ENCODE measurements at places on chromosomes 12 and 14.

DNA sequence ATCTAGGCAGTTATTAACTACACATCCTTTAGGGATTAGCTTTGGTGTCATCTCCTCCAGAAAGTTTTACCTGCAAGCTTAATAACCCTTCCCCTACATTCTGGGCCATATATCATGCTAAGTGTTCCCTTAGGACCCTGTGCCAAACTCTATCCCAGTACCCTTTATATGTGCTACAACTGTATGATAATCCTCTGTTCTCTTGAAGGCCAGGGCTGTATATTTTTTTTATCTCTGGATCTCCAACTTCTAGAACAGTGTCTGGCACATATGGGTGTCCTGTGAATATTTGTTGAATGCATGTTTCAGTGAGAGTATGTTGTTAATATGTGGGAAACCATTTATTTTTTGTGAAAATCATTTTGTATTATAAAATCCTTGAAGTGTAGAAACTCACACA is 106.7 kb downstream of the PPM1A start:
- no peak for DNase-seq

- no peak for DNase-seq
Observed at GRCh38 chr14:55964091-55964490, 154.1 kb upstream of the PELI2 start.

GRCh38 chr12:109720152-109720856 is 6.7 kb downstream of the FAM222A start:
- DNase-seq, result no peak

GRCh38 chr12:57940052-57940914 is 1.1 kb upstream of the ATP23 start:
- DNase-seq, result no peak

DNA sequence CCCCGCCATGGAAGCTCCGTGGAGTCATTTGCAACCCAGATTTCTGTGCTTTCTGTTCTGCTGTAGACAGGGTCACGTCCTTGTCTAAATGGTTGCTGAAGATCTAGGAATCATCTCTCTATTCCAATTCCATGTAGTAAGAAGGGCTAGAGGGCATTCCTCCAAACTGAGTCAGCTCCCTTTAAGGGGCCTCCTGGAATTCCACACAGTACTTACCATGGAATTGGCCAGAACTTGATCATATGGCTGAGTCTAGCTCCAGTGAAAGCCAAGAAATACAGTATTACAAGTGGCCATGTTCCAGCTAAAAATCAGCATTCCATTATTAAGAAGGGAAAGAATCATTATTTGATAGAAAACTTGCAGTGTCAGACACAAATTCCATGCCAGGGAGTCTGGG is 171.9 kb downstream of the PRKCH start:
- DNase-seq, result no peak

GRCh38 chr12:53500776-53501614 is at the start of gene TARBP2:
TSS of gene TARBP2 (plus strand) at chr12:53501283. CDS start at chr12:53501409, 126 bp downstream.
- peak; percentile 100 for DNase-seq

GRCh38 chr14:96756745-96757144 is 40.4 kb upstream of the VRK1 start:
- DNase-seq, result no peak

DNA sequence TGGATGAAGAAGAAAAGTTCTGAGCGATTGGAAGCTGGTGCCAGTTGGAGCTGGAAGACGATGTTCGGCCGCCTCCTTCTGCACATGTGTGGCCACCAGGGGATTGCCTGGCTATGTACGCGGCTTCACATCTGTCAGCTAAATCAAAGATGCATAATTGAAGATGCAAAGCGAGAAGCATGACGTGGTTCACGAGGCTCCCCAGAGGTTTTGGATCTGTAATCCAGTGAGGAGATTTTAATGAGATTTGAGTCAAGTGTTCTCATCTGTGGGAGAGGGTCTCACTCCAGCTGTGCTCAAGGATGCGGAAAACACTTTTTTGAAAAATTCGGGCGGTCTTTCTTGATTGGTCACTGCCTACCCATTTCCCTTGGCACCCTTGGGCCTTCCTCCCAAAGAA is 94.6 kb downstream of the PAX9 start:
- no peak for DNase-seq

DNA sequence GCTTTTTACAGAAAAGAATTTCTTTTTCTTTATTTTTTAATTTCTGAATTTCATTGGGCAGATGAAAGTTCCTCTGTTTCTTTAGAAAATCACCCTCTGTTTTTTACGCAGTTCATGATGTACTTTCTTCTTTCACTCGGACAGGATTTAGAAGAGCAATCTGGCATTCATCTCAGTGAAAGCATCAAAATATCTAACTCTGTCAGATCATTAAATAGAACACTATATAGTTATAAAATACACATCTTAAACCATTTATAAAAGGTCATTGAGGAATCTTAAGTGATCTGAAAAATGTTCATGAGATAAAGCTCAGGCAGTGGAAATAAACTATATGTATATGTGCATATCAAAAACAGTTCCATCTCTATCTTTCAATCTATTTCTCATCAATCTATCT is 3.9 kb downstream of the IFNG-AS1 start:
- no peak for DNase-seq

GRCh38 chr12:75868501-75868900 is 163.1 kb downstream of the PHLDA1 start:
- no peak for DNase-seq

- DNase-seq, result no peak
Observed at GRCh38 chr14:90981636-90982035, 78.8 kb downstream of the RPS6KA5 start.

GRCh38 chr14:61668282-61668681 is 27.0 kb upstream of the HIF1A start:
- no peak for DNase-seq

DNA sequence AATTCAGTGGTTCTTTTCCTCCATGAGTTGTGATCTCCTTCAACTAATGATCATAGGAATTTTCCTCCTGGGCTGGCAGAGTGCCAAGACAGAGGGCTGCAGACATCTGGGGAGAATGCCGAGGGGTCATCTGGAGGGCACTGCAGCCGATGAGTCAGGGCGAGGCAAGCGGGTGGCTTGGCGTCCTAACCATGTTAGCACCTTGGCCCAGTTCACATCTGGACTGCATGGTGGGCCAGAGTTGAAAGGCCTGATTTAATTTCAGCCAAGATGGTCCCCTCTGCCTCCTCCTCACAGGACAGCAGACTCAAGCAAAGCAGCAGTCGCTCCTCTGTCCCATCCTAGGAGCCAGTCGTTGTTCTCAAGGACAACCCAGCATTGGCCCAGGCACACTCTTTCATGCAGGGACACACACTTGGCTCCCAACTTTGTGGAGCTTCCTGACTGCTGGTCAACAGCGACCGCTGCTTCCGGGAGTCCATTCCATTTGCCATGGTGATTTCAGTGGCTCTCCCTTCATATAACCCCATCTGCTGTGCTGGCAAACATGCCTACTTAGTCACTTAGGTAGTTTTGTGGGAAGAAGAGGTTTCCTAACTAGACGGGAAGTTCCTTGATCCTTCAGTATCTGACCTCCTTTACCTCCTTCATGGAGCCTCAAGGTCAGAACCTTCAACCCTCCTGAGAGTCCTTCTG is 161.8 kb downstream of the TTC8 start:
- no peak for DNase-seq

- no peak for DNase-seq
Observed at GRCh38 chr14:43204816-43205215, 1302.3 kb downstream of the FSCB start.

DNA sequence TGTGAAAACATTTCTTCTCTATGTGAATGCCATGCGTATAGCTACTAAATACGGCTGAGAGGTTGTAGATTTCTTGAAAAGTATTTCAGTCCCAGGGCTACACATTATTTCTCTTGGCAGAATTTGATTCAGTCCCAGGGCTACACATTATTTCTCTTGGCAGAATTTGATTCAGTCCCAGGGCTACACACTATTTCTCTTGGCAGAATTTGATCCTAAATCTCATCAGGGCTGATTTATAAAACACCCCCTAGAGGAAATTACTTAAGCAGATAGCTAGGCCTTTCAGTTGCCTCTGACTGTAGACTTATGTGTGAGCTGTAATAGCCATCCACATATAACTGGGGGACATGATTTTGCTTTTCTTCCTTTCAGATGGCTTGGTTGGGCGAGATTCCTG is 50.4 kb downstream of the AK7 start:
- DNase-seq, result no peak

GRCh38 chr12:5012337-5012736 is 31.3 kb upstream of the KCNA5 start:
- DNase-seq, result no peak

DNA sequence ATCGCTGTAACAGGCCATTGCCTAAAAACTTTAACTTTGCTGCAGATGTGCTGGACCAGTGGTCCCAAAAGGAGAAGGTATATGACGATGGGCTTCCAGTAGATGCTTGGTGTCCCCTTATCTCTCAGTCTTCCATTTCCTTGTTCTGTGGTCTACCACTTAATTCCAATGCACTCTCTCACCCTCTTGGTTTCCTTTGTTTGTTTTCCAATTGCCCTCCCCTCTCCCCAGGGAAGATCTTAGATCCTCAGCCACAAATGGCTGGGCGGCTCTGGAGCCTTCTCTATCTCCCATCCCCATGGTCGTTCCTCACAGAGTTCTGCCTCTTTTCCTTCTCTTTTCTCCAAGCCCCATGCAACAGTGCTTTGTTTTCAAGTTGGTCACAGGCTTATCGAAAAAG is 584 bp downstream of the ACSM4 start:
- no peak for DNase-seq

GRCh38 chr14:92589213-92589852 is 75.8 kb downstream of the RIN3 start:
- DNase-seq, result no peak

- DNase-seq, result no peak
Observed at GRCh38 chr12:40033242-40033630, 72.6 kb downstream of the SLC2A13 start.

- DNase-seq, result no peak
Observed at GRCh38 chr12:130868412-130868811, 3.5 kb upstream of the RAN start.

GRCh38 chr14:65346895-65347294 is 65.6 kb upstream of the FUT8 start:
- no peak for DNase-seq

DNA sequence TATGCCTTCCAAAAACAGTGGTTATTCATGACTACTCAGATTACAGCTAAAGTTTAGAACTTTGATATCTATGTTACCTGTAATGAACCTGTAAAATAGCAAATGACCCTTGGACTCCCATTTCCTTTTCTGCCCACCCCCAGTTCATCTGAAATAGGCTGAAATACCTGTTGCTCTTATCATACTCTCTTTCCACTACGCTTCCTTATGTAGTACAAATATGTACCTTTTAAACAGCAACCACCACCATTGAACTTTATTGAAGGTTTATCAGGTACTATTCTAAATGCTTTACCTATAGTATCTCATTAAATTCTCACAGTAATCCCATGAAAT is 239.7 kb downstream of the SSPN start:
- no peak for DNase-seq

DNA sequence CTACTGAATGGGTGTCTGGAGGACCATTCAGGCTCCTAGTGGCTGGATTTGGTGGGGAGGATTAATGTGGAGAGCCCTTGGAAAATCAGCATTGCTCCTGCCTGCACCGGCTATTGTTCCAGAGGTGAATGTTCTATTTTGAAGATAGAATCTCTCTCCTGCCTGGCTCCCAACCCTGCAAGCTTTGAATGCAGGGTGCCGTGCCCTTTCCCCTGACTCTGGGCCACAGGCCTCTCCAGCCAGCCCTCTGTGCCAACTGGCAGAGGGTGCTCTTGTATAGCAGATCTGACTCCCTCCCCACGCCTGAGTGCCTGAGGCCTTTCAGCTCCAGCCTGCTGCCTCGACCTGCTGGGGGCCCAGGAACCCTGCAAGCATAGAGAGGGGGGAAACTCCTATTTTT is 106.8 kb downstream of the TMEM260 start:
- no peak for DNase-seq

GRCh38 chr12:180445-180844 is 33.5 kb downstream of the SLC6A12 start:
- no peak for DNase-seq

GRCh38 chr12:49344486-49345050 is 2.1 kb upstream of the DNAJC22 start:
- DNase-seq, result no peak

GRCh38 chr12:52306731-52307130 is 14.5 kb downstream of the KRT83 start:
- DNase-seq, result no peak

- DNase-seq, result no peak
Observed at GRCh38 chr14:84541018-84541417, 988.9 kb upstream of the FLRT2 start.

DNA sequence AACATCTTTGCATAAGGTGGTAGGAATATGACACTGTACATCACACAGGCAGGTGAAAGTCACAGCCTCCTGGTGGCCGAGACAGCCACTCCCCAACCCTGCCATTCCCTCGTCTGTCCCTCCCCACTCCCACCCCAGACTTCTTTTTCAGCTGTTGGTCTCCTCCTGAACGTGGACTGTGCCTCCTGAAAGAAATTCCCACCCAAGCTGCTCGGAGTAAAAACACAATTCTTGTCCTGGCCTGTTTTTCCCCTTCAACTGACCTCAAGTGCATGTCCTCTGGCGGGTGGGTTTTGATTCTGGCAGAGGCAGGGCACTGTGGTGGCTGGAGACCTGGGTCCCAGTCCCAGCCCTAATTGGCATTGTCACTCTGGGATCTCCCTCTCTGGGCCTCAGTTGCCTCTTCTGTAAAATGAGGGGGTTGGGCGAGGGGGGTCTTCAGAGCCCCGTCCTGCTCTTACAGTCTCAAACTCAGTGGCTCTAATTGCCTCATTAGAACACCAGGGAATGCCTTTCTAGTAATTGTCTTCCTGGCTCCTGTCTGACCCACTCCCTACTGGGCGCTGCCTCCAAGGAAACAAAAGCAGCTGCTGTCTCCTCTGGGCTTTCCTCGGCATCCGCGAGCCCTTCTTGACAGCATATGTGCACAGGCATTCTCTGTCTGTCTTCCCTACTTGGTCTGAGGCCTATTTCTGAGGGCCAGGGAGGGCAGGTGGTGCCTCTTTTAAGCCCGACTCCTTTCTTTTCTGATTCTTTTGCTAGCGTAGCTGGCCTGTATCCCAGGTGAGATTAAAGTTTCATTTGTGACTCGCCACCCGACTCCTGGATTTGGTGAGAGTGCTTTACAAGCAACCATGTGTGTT is 186.6 kb upstream of the RMST start:
- no peak for DNase-seq

- no peak for DNase-seq
Observed at GRCh38 chr12:3777206-3777809, 24.4 kb upstream of the CRACR2A start.

DNA sequence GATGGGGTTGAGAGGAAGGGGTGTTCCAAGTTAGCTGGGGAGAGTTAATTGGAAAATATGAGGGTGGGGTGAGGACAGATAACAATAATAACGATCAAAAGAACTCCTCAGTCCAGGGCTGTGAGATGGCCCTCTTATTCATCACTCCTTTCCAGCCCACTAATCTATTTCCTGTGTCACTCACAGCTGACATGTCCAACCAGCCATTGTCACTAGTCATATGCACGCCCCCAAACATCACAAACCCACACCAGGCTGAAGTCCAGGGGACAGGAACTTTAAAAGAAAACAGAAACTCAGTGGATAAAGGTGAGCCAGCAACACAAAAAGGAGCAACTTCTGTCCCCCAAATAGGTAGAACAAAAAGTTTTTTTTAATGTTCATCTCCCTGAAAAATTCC is 911 bp downstream of the CALCOCO1 start:
- no peak for DNase-seq

GRCh38 chr12:77742631-77743030 is 88.1 kb upstream of the NAV3 start:
- no peak for DNase-seq
